ENCODE measurements at places on chromosomes 3 and 15. TPM values are rescaled to one million over a fixed set of nuclear protein-coding genes. Genes with fewer than 3 reads are reported as not detected.

DNA sequence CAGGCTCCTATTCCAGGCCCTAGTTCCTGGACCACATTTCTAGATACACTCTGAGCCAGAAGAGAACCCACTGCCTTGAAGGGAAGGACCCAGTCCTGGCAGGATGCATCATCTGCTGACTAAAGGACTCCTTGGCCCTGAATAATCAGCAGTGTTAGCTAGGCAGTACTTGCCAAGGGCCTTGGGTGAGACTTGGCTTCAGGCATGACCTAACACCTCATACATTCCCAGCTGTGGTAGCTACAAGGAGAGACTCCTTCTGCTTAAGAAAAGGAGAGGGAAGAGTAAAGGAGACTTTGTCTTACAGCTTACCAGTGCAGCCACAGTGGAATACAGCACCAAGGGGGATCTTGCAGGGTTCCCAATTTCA is 26.4 kb downstream of the PEAK1 start:
- no peak overlapping the region for H3K27ac ChIP-seq
- DNase-seq = peak; percentile 9
- no peaks in the 10 kb centered on the region for H3K27me3 ChIP-seq
- peaks cover 10% of the 10 kb centered on the region for H3K4me1 ChIP-seq
- H3K36me3 ChIP-seq = peaks cover 3% of the 10 kb centered on the region

- no peaks in the 10 kb centered on the region for H3K27me3 ChIP-seq
- H3K4me1 ChIP-seq = peaks cover 68% of the 10 kb centered on the region
- peak overlapping the region; percentile 96 for H3K27ac ChIP-seq
- no peak for DNase-seq
These were observed 12.1 kb downstream of the PLXND1 start for GRCh38 chr3:129594409-129594808.

The CRTAP gene
- 360 TPM for total RNA-seq

The GUCA1C gene
- not detected for total RNA-seq

All from osteoblast (primary cell).